Neural progenitor cell (in vitro differentiated cells): ENCODE measurements at places on chromosomes 7 and 10.

DNA sequence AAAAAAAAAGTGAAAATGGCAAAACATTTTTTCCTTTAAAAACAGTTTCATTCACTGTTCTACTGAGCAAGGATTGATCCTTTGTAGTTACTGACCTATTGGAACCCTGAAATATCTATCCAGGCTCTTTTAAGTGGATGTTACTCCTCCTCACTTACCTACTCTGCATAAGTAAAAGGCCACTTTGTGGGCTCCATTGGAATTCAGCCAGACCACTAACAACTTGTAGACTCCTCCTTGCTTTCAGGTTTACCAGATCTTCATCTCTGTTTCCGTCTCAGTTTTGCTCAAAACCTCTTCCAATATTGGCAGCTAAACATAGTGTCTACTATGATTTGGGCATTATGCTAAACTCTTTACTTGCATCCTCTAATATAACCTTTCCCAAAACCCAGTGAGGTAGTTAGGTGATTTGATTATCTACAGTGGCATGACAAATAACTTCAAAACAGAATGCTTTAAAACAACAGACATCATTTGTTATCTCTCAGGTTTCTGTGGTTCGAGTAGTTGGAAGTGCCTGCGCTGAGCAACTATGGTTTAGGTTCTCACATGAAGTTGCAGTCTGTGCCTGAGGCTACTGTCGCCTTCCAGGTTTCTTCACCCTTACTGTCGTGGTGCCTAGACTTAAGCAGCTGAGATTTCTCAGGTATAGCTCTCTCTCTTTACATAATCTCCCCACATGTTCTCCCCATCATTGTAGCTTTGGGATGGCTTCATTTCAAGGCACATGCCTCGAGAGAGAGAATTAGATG is 698.2 kb downstream of the REEP3 start:
- DNase-seq, result no peak

- no peak for DNase-seq
Observed at GRCh38 chr7:104993217-104993862, 20.7 kb upstream of the KMT2E start.

GRCh38 chr10:129511086-129511485 is 44.0 kb downstream of the MGMT start:
- no peak for DNase-seq

DNA sequence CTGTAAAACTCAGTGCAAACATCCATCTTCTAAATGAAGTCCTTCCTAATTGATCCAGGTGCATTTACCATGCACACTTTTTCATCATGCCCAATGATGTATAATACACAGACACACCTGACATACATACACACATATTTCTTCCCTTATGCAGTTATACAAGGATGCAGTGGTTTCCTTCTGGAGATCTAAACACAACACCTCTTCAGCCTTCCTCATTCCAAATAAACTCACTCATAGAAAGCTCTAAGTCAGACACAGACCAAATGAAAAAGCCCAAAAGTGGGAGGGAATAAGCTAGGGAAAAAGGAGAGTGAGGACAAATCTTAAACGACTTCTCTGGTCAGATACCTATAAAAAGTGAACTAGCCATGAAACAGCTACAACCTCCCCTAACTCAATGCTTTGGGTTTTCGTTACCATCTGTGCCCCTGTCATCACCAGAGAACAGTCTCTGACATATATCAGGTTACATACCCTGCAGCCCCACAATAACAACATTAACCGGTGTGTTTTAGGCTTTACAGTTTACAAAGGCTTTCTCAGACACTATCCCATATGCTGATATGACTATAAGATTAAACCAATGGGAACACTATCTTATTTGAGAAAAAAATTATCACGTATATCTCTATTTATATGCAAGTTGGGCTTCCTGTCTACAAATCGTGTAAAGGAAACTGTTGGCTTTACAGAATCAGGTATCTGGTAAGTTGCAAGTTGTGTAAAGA is 675.2 kb downstream of the PHTF2 start:
- no peak for DNase-seq

GRCh38 chr10:49005270-49005669 is 65.6 kb upstream of the LRRC18 start:
- no peak for DNase-seq

DNA sequence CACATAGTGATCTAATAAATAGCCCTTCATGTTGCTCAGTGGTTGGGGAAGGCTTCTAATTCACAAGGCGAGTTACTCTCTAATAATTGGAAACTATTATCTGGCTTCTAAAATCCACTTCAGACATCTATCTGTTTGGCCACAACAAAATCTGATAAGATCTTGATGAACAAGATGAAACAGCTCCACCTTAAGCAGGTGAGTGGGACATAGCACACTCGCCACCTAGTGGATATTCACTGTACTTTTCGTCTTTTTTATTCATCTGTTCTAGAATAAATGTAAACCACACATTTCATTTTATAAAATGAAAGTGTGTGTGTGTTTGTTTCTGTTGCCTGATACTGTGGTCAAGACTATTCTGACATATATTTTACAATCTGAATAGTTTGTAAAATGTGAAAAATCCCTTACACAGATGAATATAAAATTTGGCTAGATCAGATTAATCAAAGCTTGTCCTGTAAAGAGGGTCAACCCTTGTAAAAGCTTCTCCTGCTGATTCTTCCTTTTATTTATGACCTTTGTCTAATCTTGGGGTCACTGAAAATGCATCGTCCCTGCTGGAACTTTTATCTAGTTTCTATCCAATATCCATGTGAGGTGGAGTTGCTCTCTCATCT is 26.5 kb upstream of the CNTNAP2 start:
- DNase-seq, result peak; percentile 61

GRCh38 chr7:4189131-4189570 is 492.9 kb upstream of the FOXK1 start:
- DNase-seq, result peak; percentile 17

- no peak for DNase-seq
Observed at GRCh38 chr7:87506246-87507180, 31.0 kb upstream of the ABCB4 start.

DNA sequence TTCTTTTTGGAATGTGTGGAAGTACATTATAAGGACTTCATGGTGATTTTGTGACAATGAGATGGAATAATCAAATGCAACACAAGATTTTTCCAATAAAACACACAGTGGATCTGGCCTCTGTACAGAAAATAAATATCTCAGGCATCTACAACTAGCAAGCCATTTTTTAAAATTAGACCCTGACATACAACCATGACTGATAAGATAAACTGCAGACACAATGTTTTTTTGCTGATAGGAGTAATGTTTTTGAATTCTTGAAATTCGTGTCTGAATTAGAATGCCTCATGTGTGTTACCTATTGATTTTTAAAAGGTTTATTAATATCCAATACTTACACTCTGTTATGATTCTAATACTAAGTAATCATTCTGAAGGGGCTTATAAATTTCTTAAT is 328.1 kb downstream of the HGF start:
- no peak for DNase-seq

DNA sequence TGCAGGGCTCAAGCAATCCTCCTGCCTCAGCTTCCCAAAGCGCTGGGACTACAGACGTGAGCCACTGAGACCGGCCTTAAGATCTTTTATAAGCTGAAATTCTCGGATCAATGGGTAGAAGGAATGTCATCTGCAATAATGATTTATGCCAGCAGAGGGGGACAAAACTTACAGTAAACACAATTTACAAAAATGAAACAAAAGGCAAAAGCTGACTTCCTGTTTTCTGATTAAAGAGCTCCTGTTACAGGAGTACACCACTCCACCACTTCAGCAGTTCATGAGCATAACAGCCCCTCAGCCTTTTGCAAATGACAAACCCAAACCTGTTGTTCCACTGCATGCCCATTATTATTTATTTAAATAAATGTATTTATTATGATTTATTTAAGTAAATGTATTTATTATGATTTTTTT is 88.5 kb upstream of the ATP6V0A4 start:
- peak; percentile 39 for DNase-seq

GRCh38 chr7:135690566-135690965 is 28.3 kb downstream of the STMP1 start:
- DNase-seq, result no peak

- no peak for DNase-seq
Observed at GRCh38 chr7:98779800-98780587, 89.8 kb downstream of the TMEM130 start.

DNA sequence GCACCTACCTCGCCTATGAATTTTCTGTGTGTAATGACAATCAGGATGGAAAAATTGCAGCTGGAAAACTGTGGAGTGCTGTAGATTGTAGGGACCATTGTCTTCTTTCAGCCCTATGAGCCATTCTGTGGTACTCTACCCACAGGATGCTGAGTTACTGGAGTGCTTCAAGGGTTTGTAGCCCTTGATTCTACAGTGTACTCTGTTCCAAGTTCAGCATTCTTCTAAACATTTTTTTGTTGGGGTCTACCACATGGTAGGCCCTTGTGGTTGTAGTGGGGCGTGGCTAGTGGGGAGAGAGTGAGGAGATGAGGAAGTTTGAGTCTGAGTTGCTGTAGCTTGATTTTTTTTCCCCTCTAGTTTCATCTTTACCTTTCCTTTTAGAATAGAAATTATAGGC is 33.5 kb downstream of the REEP3 start:
- DNase-seq, result no peak

DNA sequence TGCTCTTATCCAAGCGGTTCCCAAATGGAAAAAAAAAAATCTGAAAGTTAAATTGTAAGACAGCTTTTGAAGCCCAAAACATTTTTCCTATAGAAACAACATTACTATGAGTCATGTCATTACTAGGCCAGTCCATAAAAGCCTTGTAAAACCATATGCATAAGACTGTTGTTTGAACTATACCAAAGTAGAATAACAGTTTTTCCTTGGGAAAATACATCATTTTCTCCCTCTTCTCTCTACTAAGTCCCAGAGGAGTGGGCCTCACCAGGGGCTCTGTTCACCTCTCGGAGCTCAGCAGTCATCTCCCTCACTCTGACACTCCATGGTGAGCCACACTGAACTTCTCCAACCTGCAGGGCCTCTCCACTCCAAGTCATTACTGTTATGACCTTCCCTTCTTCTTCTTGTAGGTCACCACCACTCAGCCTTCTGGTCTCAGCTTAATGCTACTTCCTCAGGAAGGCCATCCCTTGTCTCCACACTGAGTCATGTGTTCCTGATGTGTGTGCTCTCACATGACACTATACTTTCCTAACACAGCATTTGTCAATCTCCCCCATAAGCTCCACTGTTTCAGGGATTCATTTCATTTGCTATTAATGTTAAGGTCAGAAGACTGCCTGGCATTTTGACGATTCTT is 32.5 kb downstream of the ZNF438 start:
- no peak for DNase-seq
